ENCODE measurements at places on chromosomes 16 and 17. TPM values are rescaled to one million over a fixed set of nuclear protein-coding genes. Genes with fewer than 3 reads are reported as not detected.

TTLL6 gene
- not detected for total RNA-seq

DNA sequence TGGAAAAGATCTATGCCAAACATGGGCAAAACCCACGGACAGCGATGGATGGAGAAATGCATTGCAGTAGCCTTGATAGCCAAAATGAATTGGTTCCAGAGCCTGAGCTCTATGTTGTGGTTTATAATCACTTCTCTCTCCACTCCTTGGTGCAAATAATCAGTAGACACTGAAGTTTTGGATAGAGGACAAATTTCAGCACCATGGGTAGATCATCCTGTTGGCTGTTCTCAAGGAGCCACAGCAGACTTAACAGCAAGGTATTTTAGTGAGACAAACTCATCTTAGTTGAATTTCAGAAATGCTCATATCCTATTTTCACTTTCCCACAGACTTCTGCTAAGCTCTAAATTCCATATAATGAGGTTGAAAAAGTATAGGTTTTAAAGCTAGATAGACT, 88.3 kb upstream of the CCL1 start:
- no peak for DNase-seq

DNA sequence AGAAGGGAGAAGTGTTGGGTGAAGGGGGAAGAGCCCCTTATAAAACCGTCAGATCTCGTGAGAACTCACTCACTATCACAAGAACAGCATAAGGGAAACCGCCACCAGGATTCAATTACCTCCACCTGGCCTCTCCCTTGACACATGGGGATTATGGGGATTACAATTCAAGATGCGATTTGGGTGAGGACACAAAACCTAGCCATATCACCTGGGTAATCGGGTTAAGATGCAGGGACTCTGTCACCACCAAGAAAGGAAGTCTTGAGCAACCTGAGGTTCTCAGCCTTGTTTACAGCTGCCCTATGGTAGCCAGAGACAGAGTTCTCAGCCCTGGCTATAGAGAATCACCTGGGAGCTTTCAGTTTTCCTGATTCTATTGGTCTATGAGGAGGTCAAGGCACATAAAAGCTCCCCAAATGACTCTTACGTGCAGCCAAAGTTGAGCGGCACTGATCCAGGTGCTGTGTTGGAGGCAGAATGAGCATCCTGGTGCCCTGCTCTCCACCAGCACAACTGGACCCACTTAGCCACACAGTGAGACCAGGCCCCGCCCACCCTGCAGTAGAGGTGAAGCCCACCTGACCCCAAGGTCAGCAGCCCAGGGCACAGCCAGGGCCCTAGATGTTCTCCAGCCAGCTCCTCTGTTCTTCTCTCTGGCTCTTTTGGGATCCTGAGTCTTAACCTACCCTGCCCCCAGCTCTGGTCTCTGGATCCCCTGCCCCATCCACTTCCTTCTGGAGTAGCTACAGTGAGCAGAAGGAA, 138.5 kb upstream of the CDH5 start:
- DNase-seq, result no peak

CCL4 gene
- total RNA-seq, result 290 TPM

DNA sequence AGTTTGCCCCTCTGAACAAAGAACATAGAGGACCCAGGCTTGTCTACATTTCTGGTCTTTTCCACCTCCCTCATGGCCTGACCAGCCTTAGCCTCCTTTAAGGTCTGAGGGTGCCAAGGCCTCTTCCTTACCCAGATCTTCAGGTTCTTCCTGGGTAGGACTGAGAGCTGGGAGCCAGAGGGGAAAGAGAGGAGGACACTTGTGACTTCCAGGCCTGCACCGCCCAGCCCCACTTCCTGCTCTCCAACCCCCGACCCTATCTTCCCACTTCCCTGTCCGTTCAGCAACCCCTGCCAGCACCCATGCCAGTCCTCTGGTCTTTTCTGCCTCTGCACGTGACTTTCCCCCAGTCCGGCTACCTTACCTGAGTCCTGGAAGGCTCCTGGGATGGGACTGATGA, 534 bp downstream of the PRSS36 start:
- no peak for DNase-seq

- peak; percentile 56 for DNase-seq
These were observed 12.4 kb downstream of the ZSCAN10 start for GRCh38 chr16:3086596-3087242.

PRAC1 gene
- total RNA-seq, result not detected

DNA sequence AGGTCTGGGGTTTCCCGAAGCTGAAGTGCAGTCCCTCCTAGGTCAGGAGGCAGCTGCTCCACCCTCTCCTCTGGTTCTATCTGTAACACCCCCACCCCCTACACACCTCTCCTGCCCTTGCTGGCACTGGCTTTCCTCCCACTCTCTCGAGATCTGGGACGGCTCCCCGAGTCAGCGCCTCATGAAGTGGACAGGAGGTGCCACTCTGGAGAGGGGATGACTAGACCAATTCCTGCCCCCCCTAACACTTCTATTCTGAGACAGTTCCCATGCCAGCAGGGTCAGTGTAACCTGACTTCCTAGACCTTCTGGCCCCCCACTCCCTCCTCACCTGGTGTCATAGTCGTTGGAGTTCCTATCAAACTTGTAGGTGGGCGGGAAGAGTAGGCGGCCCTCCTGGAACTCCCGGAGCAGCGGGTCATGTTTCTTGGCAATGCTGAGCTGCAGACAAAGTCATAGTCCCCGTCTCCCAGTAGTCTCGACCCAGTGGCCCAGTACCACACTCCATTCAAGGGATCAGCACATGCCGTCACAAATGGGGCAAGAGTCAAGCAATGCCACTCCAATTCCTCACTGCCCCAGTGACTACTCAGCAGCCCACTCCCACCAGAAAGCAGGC, 9.7 kb downstream of the INPP5K start:
- no peak for DNase-seq

DNA sequence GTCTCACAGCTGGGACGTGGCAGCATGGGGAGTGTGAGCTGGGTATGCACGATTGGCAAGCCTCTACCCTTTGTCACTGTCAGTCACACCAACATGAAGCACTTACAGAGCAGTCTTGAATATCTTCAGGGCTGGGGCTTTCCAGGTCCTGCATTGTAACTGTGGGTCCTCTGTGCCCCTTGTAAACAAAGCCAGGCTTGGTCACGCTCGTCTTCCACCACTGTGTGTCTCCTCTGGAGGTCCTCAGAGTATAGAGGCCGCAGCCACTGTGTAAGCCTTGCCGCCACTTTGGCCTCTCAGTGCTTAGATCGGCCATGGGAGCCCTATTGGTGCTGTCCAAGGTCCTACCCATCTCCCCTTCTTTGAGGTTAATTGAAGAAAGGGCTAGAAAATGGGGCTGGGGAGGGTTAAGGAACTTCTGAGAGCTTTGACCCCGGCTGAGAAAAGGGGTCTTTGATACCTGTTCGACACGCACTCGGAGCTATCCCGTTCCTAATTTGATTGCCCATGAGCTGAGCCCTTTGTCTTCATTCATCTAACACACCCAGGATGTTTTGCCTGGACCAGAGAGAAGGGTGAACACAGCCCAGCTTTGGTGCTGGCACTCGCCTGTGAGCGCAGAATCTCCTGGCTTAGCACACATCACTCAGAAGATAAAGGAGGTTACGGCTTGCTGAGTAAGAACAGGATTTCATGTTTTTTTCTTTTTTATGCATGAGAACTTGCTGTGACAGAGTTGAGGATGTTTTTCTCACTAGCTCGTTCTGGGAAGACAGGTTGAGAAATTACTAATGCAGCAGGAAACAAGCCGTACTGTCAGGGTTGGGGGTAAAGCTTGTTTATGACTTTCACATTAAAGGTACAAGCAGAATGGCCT, 267.9 kb downstream of the CPPED1 start:
- DNase-seq, result peak; percentile 79

CYB5B gene
- 158 TPM for total RNA-seq

DNA sequence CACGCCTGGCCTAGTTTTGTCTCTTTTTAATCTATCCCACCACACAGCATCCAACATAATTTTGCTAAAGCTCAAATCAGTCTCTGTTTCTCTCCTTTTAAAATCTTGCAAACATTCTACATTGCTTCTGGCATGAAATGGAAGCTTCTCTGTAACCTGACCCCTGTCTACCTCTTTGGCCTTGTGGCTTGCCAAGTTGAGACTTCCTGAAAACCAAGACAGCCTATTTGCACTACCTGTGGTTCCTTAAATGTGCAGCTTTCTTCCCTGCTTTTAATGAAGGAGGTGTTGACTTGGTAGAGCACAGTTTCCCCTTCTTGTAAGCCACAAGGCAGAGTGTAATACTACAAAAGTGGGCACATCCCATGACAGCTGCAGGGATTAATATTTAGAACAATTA, 6.0 kb upstream of the CCL3 start:
- DNase-seq, result no peak

NOTUM gene
- total RNA-seq, result 0.87 TPM

BRICD5 gene
- total RNA-seq, result 8.0 TPM

DNA sequence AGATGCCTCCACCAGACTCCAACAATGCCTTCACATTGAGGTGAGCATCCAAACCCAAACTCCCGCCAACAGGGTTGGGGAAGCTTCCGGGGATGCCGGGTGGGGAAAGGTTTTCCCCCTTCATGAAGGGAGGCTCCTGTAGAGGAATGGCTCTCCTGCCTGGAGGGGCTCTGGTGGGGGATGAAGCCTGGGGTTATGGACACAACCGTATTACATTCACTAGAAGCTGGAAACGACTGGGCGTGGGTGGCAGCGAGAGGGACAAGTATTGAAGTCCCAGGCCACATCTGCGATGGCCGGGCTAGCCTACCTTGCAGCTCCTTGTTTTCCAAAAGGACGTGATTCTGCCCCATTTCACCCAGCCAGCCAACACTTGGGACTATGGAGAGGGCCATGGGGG, 321.1 kb downstream of the C16orf95 start:
- no peak for DNase-seq

TRPV3 gene
- 0.89 TPM for total RNA-seq

DNA sequence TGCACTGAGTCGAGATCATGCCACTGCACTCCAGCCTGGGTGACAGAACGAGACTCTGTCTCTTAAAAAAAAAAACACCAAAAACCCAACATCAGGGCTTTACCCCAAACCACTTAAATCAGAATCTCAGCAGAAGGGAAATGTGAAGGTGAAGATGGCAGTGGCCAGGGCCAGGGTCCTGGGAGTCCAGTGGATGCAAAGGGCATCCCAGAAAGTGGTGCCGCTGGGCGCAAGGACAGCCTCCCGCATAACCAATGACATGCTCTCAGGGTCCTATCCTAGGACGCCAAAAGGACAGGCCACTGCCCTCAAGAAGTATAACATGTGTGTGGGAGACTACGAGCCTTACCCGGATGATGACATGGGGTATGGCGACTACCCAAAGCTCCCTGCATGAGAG, 7.9 kb downstream of the TUBD1 start:
- no peak for DNase-seq

GRCh38 chr16:87417528-87417910, 25.4 kb downstream of the MAP1LC3B start:
- DNase-seq, result no peak

- no peak for DNase-seq
These were observed 184.3 kb upstream of the TNRC6C start for GRCh38 chr17:77774182-77774581.

GRCh38 chr17:77125432-77125901, 15.3 kb upstream of the SEC14L1 start:
- DNase-seq, result no peak

DNA sequence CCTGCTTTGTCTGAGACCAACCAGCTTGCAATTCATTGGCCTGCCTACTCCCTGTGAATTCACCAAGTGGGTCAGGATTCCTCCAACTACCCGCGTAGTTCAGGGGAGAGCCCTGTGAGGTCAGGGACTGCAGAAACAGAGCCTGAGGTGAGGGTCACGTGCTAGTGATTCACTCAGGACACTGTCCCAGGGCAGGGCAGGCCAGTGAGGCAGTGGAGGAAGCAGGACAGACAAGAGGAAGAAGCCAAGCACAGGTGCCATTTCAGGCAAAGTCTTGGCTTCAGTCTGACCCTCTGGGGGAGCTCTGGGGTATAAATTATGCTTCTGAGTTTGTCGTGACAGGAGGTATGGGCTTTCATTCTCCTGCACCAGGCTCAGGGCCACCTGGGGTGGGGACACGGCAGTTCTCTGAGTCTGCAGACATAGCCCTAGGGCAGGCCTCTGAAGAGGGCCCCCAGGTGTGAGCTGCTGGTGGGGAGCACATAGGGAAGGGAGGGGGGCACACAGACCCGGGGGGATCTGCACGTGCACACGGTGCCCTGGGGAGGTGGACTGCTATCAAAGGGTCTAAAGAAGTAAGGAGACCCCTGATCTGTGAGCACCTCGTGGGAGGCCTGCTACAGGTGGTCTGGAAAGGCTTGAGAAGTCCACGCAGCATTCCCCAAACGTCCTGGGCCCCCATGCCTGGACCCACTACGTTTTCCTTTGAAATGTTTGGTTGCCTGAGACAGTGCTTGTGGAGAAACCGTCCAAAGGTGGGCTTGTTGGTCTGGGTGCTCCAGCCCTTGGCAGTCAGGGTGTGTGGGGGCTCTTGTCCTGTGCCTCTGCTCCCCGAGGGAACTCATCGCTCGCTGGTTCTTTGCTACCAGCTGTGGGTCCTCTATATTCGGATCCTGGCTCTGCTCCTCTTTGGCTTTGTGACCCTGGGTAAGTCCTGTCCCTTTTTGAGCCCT, 46.4 kb downstream of the NKD1 start:
- DNase-seq, result no peak

ARHGAP23 gene
- 0.86 TPM for total RNA-seq

PARD6A gene
- 7.8 TPM for total RNA-seq

GP1BA gene
- not detected for total RNA-seq

DNA sequence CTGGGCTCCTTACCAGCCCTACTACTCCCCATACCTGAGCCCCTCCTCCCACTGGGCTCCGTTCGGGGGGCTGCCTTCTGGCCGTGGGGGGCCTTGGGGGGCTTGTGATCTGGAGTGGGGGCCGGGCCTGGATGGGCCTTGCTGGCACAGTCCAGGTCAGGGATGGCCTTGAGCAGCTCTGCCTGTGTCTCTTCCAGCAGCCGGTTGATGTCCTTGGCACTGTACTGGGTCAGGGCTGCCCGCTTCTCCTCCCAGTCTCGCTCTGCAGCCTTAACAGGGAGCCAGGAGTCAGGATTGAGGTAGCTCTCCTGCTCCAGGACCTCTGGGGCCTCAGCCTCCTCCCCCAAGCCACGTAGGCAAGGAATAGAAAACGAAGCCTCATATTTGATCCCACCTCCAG, 54.6 kb downstream of the SRCIN1 start:
- DNase-seq, result no peak

PMFBP1 gene
- 0.88 TPM for total RNA-seq

GRCh38 chr17:31099016-31099415, 4.2 kb downstream of the NF1 start:
- no peak for DNase-seq

DNA sequence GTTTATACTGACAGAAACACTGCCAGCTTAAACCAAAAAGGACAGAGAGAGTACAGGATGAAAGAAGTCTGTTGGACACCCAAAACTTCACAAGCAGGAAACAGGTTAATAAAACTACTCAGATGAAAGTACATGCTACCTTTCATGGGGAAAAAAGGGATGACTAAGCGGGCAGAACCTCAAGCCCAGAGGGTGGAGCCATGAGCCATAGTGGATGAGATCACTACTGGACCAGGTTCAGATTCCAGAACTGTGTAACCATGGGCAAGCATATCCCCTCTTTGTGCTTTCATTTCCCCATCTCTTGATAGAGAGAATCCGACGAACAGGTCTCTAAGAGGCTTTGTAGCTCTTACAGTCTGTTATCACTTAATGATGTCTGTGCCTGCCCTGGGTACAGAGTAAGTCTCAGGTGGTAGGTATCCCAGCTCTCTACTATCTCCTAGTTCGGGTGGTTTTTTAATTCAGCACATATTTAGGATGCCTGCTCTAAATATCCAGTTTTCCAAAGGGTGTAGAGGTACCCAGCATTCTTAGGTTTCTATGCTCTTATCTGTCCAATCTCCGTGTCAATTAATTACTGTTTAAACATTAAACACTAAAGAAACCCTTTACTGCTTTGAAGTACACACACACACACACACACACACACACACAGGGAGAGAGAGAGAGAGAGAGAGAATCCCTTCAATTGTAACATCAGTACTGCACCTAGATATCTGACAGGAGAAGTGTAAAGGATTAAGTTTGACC, 206.7 kb downstream of the ZNF423 start:
- no peak for DNase-seq

Data from activated CD4-positive, alpha-beta T cell treated with anti-CD3 and anti-CD28 coated beads for 36 hours (primary cell).